Fibroblast of lung (primary cell): ENCODE measurements at places on chromosomes 7 and 10. TPM values are rescaled to one million over a fixed set of nuclear protein-coding genes. Genes with fewer than 3 reads are reported as not detected.

VSTM4 gene
- total RNA-seq: 4.4 and 8.1 TPM in 2 replicates

ANKRD61 gene
- 0.17 and 0.26 TPM in 2 replicates for total RNA-seq

MACROH2A2 gene
- 9.2 and 12.1 TPM in 2 replicates for total RNA-seq

ABCB4 gene
- 0.26 and 0.66 TPM in 2 replicates for total RNA-seq

OLAH gene
- not detected in 2 replicates for total RNA-seq

GNGT1 gene
- total RNA-seq: not detected in 2 replicates

SSC4D gene
- 0.33 and 0.51 TPM in 2 replicates for total RNA-seq

ZNF488 gene
- total RNA-seq: under 0.01 TPM in 1 of 2 replicates, not detected in the other

C10orf105 gene
- under 0.01 TPM in 2 replicates for total RNA-seq

OR2A14 gene
- not detected in 2 replicates for total RNA-seq

ZNF479 gene
- total RNA-seq: not detected in 2 replicates

PAPSS2 gene
- total RNA-seq: 51.1 and 102 TPM in 2 replicates

MKI67 gene
- 0.26 and 4.3 TPM in 2 replicates for total RNA-seq

BEND7 gene
- 9.2 and 10.6 TPM in 2 replicates for total RNA-seq

CPA4 gene
- 6.4 and 20.0 TPM in 2 replicates for total RNA-seq

MGAM2 gene
- total RNA-seq: not detected in 2 replicates

TET1 gene
- total RNA-seq: 3.3 and 3.6 TPM in 2 replicates

ZNF239 gene
- 6.2 and 7.8 TPM in 2 replicates for total RNA-seq

ADARB2 gene
- total RNA-seq: not detected in 2 replicates

PTF1A gene
- not detected in 2 replicates for total RNA-seq

TECTB gene
- not detected in 2 replicates for total RNA-seq

NRCAM gene
- 2.1 and 3.1 TPM in 2 replicates for total RNA-seq

MUC3A gene
- not detected in 2 replicates for total RNA-seq

PHYHIPL gene
- not detected in 2 replicates for total RNA-seq

LIPM gene
- not detected in 2 replicates for total RNA-seq

PODXL gene
- 0.17 and 0.26 TPM in 2 replicates for total RNA-seq

CAV2 gene
- 60.1 and 119 TPM in 2 replicates for total RNA-seq

PSMA2 gene
- total RNA-seq: 27.2 and 33.6 TPM in 2 replicates

OR6V1 gene
- not detected in 2 replicates for total RNA-seq

ADCYAP1R1 gene
- not detected in 2 replicates for total RNA-seq

TUBB8 gene
- total RNA-seq: not detected in 2 replicates
